Activated T-cell treated with anti-CD3 and anti-CD28 coated beads for 4 hours (primary cell): ENCODE measurements at places on chromosomes 2 and 18.

DNA sequence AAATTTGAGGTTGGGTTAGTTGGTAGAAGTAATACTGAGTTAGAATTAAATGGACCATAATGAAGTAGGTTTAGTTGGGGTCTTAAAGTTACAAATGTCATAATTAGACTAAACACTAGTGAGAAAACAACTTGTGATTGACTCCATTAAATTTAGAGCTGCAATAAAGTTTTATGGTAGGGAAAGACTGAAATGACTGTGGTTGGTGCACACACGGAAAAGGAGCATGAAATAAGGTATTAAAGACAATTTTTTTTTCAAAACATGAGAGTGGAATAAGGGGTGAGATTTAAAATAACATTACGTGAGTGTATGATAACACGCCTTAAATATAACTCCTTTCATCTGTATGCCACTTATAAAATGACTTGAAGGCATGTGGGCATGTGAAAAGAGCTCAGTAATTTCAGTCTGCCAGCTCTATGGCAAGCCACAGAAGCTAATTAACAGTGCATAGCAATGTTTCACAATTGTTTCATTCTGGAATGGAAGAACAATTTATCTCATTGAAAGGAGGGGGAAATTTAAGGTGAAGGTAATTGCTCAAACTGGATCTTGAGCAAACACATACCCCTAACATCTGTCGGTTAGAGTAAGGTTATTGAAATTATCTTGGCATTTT lies 1.4 kb downstream of the FRZB start:
- DNase-seq = no peak

GRCh38 chr2:177362499-177362898 lies 30.1 kb upstream of the AGPS start:
- DNase-seq = no peak

DNA sequence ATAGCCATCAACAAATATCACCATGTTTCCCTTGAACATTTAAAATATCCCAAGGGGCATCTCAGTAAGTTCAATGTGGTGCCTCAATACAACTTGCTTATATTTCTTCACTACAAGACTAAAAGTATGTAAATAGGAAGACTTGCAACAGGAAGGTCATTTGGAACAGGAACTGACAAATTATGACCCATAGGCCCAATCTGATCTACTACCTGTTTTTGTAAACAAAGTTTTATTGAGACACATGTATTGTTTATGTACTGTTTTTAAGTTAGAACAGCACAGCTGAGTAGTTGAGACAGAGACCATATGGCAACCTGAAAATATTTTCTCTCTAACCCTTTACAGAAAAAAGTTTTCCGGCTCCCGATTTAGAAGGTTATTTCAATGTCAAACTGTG lies 154.8 kb upstream of the TFPI start:
- DNase-seq = no peak

DNA sequence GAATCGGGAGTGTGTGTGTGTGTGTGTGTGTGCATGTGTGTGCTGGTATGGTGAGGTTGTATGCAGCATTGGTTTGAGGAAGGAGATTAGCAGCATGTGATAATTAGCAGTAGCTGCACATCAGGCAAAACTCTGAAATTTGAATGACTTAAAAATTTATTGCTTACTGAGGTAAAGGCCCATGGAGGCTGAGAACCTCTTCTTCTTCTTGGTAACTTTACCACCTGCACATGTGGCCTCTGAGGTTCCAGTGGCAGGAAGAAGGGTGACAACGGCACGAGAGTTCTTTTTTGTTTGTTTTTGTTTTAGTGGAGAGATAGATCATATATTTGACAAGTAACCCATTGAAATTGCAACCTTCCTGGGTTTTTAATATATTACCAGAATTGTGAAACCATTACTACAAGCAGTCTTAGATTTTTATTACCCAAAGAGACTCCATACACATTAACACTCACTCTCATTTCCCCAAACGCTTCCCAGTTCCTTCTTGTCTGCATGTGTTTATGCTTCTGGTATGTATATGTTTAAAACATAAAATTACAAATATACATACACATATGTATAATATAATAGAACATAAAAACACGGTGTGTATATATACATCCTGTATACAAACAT lies 292.1 kb downstream of the PTGR3 start:
- DNase-seq = no peak

DNA sequence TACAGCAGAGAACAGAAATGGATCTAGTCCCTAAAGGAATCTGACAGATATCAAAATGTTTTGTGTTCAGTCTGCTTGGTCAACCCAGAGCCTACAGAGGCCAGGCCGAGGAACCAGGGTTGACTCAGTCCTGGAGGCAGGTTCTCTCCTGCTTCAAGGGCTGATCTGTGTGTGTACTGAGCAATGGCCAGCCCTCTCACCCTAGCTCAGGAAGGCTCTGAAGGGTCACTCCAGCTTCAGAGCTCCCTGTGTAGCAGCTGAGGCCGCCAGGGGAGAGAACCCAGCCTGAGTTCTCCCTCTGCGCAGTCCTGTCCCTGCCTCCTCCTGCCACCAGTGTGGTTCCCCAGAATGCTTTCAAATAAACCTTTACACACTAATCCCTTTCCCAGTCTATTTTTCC lies 41.1 kb downstream of the NEURL3 start:
- DNase-seq = no peak

DNA sequence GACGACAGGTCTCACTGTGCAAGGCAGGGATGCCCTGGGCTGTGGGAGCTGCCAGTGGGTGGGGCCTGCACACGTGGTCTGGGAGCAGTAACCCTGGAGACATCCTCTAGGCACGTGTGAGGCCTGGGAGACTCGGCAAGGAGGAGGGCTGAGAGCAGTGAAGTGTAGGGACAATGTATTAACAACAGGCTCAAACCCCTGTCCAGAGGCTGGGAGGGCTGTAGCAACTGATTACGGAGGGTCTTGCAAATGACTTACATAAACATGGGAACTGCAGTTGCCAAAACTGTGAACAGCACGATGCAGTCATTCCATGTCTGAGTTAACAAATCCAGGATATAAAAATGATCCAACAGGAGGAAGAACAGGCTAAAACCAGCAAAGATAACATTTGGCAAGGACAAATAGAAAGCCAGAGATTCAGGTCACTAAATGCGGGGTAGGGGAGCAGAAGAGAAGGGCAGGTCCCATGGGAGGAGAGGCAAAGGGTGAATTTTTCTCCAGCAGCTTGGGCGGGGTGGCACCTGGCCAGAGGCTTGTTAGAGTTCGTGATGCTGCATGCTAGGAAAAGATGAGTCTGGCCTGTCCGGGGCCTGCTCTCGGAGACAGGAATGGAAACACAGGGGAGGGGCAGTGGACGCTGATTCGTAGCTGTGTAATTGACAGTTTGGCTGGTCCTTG lies 44.9 kb downstream of the CYP27C1 start:
- no peak for DNase-seq

GRCh38 chr2:1698188-1698945 lies 45.9 kb downstream of the PXDN start:
- DNase-seq = no peak

GRCh38 chr2:139835101-139835500 lies 1054.9 kb upstream of the NXPH2 start:
- DNase-seq = no peak

DNA sequence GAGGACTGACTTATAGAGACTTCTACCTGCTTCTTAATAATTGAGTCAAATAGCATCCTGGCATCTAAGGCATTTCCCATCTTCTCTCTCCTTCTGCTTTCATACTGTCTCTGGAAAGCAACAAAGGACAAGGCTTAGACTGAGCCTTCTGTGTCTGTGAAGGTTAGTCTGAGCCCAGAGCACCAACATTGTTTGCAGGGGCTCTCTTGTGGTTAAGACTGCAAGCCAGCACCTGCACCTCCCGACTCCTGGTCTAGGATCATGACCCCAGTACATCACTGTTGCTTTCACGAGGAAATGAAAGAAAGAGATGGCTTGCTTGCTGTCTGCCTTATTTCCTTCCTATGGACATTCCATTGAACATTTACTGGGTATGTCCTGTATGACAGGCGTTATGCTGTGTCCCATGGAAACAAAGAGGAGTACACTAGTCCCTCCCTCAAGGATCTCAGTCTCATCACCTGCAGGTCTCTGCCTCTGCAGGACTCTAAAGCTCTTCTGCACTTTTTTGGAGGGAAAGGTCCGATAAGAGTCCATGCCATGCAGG lies 315.8 kb upstream of the EPAS1 start:
- no peak for DNase-seq

- no peak for DNase-seq
Measured at GRCh38 chr2:216423071-216423470, 10.8 kb downstream of the SMARCAL1 start.

DNA sequence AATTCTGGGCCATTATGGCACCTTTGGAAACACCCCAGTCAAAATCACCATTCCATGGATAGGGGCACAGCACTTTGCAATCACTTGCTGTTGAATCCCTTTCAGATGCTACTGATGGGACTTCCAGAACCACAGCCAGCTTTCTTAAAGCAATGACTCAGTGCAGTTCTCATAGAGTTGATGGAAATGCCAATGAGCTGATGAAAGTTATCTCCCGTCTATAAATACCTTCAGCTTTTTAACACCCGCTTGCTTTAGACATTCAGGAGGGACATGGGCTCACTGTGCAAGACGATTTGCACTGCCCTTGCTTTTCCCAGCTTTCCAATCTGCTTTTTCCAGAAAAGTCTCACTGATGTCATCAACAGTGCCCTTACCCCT lies 66.7 kb upstream of the RPL31 start:
- DNase-seq = no peak

DNA sequence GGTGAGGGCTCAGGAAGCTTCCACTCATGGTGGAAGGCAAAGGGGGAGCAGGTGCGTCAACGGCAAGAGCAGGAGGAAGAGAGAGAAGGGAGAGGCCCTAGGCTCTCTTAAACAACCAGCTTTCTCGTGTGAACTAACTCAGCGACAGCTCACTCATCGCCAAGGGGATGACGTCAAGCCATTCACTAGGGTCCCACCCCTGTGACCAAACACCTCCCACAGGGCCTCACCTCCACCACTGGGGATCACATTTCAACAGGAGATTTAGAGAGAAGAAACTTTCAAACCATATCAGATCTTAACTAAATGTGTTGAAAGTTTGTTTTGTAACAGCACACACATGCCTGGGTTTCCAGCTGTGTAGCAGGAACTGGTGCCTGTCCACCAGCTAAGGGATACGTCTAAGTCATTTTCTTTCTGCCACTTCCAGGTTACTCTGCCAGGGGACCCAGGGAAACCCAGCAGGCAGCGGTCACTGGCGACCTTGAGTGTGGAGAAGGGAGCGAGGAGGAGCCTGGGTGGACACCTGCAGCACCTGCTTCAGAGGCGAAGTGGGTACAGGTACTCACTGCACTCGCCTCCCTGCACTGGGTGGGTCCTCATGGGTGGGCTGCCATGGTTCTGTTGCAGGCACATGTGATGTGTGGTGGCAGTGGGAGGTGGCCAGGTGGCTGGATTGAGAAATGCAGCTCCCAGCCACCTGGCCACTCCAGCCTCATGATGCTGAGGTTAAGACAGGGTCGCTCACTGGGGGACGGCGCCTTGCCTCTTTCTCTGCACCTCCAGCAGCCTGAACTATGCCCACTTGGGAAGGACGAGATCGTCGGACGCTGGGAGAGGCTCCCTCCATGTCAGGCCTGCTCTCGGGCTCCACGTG lies 8.4 kb upstream of the GPC1 start:
- no peak for DNase-seq

- no peak for DNase-seq
Measured at GRCh38 chr2:239690651-239691631, 290.1 kb upstream of the HDAC4 start.

DNA sequence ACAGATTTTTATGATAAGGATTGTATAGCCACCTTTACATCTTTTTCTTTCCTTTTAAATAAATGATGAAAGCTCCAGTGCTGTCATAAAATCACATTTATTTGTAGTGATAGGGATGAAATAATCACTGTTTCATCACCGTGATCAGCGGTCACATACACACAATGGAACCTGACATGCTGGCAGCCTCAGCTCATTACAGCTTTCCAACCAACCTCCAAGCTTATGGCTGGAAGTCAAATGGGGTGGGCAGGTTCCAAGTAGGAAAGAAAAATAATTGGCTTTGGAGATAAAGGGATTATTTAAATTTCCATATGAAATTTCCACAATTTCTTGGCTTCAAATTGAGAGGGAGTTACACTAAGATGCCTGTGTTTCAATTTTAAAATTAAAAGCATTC lies 251.3 kb downstream of the PLCL1 start:
- no peak for DNase-seq

DNA sequence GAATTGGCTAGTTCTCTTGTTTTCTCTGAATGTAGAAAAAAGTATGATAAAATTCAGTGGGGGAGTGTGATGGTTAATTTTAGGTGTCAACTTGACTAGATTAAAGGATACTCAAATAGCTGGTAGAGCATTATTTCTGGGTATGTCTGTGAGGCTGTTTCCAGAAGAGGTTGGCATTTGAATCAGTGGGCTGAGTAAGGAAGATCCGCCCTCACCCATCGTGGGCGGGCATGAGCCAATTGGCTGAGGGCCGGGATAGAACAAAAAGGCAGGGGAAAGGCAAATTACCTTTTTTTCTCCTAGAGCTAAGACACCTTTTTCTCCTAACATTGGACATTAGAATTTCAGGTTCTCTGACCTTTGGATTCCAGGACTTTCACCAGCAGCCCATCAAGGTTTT lies 667.6 kb upstream of the SLC8A1 start:
- DNase-seq = no peak

DNA sequence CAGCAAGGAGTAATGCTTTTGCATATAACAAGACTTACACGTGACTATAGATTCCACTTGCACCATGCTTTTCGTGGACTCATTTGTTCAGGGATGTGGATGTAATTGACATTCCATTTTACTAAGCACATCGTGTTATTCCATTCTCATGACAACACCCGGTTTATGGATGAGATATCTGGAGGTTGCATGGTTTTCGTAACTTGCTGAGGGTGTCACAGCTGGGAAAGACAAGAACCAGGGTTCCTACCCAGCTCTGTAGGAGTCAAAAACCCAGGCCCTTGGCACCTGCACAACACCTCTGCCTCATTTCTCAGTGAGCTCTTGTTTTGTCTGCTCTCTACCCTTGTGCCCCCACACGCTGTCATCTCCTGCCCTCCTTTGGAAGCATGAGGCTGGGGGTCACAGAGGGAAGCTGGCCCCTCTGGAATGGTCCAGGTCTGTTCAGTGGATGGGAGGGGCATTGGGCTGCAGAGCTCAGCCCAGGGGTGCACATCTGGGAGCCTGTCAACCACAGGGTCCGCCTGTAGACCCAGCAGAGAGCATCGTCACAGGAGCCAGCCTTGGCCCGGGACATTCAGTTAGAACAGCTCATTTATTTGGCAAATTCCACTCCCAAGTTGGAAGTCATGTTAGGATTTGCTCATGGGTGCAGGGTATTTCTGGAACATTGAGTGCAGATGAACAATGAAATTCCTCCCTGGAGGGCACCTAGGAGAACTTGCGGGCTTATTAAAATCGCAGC lies 120.1 kb upstream of the TWIST2 start:
- DNase-seq = no peak

DNA sequence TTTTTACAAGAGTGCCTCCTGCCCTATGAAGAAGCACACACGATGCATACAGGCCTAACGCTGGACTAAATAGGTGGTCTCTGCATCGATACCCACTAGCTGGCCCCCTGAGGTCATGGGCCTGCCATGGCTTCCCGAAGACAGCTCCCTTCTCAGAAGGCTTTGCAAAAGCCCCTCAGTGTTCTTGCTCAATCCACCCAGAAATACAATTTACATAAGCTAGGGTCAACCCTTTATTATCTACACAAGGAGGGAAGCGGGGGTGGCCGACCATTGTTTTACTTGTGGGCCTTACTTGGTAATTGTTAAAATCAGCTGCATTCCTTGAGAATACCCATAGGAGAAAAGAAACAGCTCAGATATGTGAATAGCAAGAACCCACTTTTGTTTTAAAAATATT lies 28.5 kb downstream of the UXS1 start:
- DNase-seq = no peak
